ENCODE measurements at places on chromosomes 2 and 18.
A peak's percentile ranks its signal among the peaks of the same experiment; 100 is the strongest.

- no peak for DNase-seq
Observed at GRCh38 chr2:70496819-70497218, 56.8 kb downstream of the TGFA start.

DNA sequence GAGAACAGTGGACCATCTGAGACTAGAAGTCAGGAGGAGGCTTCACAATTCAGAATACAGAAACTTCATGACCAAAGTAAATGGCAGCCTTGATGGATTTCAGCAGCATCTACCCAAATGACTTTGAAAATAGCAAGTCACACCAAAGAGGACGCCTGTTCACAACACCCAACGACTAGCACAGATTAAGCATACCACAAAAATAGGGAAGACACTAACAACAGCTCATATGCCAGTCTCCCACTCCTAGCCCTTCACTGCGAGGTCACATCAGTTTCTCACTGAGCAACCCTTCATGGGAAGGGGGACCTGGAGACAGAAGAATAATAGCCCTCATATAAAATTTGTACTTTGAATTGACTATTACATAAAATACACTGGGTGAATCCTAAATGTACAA lies 228.4 kb upstream of the SLC39A10 start:
- DNase-seq: no peak

GRCh38 chr2:189542145-189542882 lies 38.3 kb downstream of the SLC40A1 start:
- no peak for DNase-seq

DNA sequence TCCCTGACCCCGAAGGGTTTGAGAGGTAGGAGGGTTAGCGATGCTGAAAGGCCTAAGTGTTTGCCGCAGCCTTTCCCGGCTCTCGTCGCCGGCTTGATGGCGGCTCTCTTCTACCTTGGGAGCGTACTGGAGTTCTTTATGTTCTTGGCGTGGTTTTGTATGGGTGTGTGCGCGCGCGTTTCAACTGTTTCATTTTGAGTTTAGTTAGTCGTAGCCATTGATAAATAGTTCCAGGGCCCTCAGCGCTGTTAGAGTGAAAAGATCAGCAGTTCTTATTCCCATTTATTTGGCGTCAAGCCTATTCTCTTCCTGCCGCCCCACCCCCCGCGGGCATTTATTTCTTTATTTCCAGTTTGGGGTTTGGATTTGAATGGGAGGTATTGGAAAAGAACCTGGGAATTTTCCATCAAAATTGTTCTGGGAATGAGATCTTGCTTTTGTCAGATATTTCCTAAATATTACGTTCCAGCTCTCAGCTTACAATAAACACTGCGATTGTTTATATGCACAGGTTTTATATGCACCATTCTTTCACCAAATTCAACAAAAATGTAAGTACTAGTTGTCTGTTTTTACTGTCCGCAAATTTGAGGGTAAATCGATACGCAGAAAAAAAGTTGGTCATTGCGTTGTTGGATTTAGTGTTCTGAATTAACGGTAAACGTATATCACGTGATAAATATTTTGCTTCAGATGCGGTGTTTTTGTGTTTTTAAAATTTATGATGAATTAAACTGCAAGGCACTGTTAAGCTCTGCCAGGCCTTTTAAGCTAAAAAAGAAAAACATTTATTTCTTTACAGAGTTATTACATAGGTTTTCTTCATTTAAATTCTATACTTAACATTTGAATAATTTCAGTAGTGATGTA lies 954 bp downstream of the CCNT2 start:
- peak; percentile 27 for DNase-seq

- no peak for DNase-seq
Observed at GRCh38 chr2:11820650-11821049, 74.2 kb downstream of the LPIN1 start.

All from GM10248 (cell line).